Hepatic stellate cell (primary cell): ENCODE measurements at places on chromosomes 1 and 21.

- no peak for DNase-seq
These were observed 1.6 kb upstream of the MX2 start for GRCh38 chr21:41360072-41360821.

- DNase-seq, result peak; percentile 47
These were observed 80.7 kb downstream of the DNTTIP2 start for GRCh38 chr1:93798291-93798690.

DNA sequence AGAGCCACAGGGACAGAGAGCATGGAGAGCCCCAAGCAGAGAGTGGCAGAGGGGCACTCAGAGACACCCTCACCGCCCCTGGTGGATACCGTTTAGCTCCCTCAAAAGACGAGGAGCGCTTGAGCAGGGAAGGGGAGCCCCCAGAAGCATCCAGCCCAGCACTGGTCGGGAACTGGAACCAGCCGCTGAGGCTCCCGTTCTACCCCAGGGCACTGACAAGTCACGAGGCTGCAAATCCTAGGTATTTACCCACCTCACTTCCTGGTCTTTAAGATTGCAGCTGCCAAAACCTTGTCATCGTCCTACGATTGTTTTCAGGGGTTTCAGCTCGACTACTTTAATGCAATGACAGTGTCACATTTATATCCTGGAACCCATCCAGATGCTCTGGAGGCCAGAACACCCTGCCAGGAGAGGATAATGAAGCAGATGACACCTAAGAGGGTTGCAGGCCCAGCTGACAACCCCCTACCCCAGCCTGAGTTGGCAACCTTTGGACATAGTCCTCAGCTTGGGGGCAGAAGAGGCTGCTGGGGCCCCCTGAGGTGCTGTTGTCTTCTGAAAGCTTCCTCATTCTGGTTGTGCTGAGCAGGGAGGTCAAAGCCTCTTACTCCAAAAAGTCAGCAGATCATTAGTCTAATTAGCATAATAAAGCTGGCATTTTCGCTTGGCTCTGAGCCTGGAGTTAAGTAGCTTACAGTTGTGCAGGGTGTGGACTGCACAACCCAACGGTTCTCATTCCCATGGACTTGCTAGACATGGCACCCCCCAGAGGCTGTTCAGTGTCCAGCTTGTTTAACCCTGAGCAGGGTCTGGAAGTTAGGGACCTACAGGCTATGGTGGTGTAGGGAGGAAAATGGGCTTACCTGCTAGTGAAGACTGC is 20.6 kb upstream of the BACE2 start:
- DNase-seq, result no peak

DNA sequence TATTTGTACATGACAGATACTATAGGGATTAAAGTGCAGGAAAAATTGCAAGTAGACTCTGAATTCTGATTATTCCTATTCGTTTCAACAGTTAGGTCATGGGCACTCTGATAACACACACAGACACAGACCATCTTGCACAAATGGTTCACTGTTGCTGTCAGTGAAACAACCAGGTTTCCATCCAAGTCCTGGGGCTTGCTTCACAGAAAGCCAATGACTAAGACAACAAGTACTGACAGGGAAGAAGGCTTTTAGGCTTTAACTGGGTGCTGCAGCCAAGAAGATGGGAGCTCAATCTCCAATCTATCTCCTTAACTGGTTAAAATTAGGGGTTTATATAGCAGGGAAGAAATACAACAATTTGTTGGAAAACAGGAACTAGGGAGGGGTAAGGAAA is 57.6 kb downstream of the RIMS3 start:
- no peak for DNase-seq

DNA sequence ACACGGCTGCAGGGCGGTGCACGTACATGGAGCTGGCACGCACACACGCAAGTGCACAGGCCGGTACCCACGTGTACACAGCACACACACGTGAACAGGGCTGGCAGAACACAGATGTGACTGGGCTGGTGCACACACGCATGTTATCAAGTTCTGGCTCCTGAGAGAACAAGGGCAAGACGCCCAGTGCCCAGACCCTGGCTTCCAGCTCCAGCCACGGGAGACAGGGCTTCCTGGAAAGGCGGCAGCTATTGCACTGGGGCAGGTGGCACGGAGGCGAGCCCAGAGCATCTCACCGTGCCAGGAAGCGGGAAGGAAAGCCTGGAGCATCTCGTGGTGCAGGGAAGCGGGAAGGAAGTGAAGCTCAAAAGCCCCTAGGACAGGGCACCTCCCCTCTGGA is 5.9 kb downstream of the SDF4 start:
- DNase-seq, result no peak

DNA sequence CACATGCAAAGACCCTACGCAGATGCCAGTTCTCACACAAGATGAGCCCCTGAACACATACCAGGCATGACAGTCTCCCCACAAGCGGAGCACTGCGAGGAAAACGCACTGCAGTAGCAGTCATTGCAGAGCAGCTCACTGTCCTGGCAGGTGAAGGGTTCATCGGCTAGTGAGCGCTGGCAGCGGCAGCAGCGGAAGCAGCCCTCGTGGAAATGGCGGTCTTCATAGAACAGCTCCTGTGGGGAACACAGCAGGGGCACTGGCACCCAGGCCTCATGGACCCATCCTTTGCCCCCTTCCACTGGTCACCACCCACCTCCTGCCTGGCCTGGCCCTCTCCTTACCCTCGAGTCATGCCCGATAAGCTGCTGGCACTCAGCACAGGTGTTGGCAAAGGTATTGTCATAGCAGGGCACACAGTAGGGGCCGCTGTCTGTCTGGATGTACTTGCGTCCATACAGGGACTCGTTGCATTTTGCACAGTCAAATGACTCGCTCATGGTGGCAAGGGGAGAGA is 6.3 kb downstream of the FHL3 start:
- no peak for DNase-seq

- no peak for DNase-seq
These were observed 36.2 kb downstream of the LDLRAP1 start for GRCh38 chr1:25579292-25580252.

- DNase-seq, result no peak
These were observed 5.4 kb downstream of the FOXO6 start for GRCh38 chr1:41366455-41367287.
